ENCODE measurements at places on chromosomes 4 and X.

DNA sequence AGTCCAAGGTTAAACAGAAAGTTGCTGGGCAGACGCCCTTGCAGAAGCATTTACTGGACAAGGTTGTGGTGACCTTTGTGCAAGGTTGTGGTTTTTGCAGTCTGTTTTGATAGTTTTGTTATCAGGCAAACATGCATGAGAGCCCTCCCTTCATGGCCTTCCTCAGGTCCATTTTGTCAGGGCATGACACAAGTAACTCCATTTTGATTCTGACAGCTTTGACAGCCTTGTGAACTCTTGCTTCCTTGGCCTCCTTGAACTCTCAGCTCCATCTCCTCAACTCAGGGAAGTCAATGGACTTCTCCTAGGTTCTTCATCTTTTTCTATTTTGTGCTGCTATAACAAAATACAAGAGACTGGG, 97.7 kb downstream of the CEP44 start:
- DNase-seq: no peak

- no peak for DNase-seq
Observed at GRCh38 chr4:85741921-85742591, 267.1 kb downstream of the ARHGAP24 start.

DNA sequence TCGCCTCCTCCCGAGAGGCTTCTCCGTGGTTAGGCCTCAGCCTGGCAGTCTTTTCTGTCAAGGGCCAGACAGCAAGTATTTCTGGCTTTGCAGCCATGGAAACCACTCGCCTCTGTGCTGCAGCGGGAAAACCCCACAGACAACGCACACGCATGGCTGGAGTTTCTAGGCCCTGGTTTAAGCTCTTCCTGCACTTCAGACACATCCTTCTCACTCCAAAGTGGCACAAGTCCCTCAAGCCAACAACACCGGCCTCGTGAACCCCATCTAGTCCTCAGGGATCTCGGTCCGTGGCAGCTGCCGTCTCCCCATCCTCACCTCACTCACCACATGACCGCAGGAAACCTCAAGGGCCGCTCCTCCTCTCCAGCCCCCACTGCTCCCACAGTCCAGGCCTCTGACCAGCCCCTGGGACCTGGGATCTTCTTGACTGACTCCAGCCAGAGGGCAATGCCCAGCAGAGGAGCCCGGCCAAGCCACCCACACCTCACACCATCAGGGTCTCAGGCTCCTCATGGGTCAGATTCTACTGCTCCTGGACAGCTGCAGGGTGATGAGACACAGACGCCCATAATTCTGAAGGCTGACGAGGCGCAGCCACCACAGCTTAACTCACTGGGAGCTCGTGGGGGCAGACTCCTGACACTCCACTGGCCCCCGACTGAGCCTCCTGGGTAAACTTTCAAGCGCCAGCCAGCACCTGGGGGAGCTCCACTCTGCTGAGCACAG, 21.7 kb downstream of the LETM1 start:
- no peak for DNase-seq

- DNase-seq: no peak
Observed at GRCh38 chr4:137905930-137906329, 336.2 kb downstream of the SLC7A11 start.

GRCh38 chr4:5747738-5748375, 36.9 kb downstream of the EVC start:
- no peak for DNase-seq

DNA sequence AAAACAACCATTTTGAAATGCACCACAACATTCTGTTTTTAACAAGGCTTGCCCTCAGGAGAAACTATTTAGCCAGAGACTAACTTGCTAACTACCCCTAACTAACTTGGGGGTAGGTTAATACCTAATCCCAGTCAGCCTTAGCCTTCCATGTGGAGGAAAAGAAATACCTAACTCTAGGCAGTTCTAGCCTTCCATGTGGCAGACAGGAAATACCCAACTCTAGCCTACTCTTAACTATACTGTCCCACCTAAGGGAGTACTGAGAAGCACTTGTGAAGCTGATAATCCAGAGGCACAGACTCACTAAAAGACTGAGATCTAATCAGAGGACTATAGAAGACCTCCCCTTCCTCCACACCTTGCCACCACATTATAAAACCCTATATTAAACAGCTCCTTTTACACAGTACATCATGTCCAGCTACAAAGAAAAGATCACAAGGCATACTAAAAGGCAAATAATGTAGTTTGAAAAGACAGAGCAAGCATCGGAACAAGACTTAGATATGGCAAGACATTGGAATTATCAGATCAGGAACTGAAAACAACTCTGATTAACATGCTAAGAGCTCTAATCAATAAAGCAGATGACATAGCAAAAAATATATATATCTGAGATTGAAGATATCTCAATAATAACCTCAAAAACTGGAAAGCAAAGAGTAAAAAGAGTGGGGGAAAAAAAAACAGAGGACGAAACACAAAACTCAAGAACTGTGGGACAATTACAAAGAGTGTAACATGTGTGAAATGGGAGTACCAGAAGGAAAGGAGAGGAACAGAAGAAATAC, 52.2 kb downstream of the FRYL start:
- no peak for DNase-seq

DNA sequence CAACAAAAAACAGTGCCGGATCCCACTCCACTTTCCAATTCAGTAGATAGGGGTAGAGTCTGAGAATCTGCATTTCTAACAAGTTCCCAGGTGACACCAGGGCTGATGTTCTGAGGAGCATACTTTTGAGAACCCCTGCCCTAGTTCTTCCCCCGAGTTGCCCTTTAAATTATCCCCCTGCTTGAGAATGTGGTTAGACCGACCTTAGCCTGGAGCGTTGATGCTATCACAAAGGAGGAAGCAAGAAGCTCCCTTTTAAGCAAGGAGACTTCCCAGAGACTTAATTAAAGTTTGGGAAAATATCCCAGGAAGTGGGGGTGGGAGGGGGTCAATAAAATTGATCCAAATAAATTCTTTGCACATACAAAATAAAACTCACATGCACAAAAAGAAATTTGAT, 485.9 kb downstream of the SMARCA1 start:
- no peak for DNase-seq

- no peak for DNase-seq
Observed at GRCh38 chr4:106494066-106494465, 125.5 kb upstream of the GIMD1 start.

DNA sequence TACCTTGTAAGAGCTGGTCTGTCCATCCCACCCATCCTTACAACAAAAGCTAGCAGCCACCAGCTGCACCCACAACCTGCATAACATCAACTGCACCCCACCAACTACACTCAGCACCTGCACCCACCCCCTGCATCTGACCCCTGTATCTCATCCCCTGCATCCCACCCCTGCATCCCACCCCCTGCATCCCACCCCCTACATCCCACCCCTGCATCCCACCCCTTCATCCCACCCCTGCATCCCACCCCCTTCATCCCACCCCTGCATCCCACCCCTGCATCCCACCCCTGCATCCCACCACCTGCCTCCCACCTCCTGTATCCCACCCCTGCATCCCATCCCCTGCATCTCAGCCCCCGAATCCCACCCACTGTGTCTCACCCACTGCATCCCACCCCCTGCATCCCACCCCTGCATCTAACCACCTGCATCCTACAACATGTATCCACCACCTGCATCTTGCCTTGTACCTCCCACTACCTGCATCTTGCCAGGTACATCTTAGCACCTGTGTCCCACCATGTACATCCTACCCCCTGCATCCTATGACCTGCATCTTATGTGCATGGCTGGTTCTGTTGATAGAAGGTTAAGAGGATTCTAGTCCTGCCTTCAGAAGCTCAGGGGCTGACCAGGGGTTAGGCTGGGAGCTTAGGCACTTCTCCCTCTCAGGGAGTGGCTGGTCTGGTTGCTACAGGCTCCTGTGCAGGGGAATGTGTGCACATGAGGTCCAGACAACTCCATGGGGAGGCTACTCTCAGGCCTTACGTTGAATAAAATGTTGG, 9.4 kb downstream of the TMEM271 start:
- no peak for DNase-seq

DNA sequence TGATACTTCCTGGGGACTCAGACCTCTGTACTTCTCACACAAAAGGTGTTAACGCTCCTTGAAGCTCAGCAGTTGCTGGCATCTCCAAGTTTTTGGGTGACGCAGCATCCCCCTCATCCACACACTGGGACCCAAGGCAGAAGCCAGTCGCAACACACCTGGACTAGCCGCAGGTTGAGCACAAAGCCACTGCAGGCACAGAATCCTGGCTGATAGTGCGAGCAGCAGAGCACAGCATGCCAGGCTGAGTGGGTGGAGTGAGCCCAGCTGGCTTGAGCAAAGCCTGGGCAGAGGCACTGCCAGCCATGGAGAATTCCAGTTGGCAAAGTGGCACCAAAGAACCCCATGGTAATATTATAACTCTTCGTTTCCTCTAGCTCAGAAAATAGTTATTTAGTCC, 873.2 kb upstream of the NDST4 start:
- no peak for DNase-seq

GRCh38 chr4:20832826-20833225, 132.6 kb downstream of the PACRGL start:
- no peak for DNase-seq

DNA sequence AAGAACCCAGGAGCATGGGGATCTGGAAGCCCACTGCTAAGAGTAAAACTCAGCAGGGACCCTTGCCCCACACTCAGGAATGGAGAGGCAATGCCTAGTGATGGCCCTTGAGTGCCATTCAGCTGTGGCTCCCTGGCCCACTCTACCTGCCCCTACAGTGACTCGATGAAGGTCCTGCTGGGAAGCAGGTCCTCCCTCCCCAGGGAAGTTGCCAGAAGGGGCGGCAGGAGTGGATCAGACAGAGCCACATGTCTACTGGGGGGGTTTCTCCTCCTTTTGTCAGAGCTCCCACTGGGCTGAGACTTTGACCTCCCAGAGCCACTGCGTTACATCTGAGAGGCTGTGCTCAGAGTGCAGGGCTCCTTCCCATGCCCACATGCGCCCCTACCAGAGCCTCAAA, 1.2 kb downstream of the SLC10A3 start:
- no peak for DNase-seq

- DNase-seq: no peak
Observed at GRCh38 chrX:38081909-38082308, 75.6 kb downstream of the SYTL5 start.

DNA sequence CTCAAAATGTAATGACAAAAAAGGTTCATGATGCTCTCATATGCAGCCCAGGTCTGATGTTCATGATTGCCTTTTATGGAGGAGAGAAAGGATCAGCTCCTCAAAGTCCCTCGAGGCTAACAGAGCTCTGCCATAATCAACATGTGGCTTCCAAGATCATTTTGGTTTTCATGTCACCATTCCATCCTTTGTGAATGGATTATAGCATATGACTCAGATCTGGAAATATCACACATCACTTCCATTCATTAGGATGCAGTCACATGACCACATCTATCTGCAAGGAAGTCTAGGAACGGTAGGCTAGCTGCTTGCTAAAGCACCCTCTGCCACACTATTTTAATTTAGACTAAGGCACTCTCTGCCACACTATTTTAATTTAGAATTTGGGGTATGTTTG, 77.6 kb downstream of the COX18 start:
- no peak for DNase-seq

DNA sequence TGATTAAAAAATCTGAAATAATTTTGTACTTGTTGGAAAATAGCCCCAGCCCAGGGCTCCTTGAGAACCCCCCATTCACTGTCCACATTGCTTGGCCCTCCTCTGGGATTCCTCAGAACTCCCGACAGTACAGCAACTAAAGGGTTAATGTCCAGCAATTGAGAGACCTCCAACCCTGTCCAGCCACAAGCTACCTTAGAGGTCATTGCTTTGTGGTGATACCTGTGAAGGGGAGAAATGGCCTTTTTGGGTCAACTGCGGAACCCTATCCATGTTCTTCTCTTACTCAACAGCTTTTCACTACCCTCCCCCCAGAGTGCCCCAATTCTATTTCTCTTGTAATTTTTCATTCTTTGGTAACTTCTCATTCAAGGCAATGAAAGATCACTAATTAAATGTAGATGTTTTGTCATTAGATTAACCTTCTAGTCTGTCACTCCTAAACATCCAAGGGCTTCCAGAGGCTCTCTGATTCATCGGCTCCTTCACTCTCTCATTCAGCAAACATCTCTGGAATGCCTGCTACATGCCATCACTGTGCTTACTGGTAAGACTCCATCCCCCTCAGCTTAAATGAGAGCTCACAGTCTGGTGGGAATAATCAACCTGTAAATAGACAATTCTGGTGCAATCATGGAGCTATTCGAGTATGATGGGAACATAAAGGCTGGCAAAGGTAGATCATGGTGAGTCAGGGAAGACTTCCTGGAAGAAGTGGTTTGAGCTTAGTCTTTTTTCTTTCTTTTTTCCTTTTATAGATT, 241.4 kb upstream of the PGRMC2 start:
- no peak for DNase-seq

DNA sequence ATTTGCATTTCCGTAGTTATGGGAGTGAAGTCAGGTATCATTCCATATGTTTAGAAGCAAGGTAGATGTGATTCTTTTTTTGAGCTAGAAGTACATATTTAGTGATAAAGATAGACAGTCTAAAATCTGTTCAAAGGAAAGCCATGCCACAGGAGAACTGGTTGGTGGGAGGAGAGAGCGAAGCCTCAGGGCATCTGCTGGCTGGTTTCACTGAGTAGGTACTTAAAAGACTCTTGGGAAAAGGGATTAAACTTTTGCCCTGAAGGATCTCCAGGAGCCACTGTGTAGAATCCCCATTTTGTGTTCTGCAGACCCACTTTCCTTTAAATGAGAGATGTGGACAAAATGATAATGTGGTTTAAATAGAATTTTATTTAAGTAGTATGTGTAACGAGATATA, 89.6 kb downstream of the SHROOM2 start:
- DNase-seq: no peak

DNA sequence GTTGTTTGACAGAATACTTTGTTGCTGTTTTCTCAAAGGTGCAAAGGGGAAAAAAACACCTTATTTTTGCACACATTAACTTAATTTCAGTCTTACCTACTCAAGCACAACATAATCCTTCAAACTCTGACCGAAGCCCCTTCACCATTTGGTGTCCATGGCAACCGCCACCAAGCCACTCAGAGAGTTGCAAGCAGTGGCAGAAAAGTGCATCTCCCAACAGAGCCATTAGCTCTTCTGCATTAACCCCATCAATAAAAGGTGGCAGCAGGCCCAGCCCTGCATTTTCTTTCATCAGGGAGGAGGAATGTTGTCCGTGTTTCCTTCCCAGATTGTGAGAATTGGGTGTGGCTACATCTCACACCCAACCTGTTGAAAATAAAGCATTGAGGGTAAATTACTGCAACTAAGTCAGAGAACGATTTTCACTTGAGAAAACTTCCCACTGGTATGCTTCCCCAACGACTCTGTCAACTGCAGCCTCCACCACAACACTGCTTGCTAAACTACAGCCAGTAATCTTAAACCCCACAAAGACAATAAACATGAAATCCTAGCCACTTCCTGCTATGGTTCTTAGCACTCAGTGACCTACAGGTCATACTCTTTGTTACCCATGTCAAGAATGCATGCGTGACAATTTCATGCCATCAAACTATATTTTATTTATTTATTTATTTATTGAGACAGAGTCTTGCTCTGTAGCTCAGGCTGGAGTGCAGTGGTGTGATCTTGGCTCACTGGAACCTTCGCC, 154.0 kb downstream of the GRIA3 start:
- no peak for DNase-seq

- no peak for DNase-seq
Observed at GRCh38 chr4:78542373-78542772, 9.2 kb upstream of the ANXA3 start.
